ENCODE measurements at places on chromosomes 12 and 14. TPM values are rescaled to one million over a fixed set of nuclear protein-coding genes. Genes with fewer than 3 reads are reported as not detected.

DNA sequence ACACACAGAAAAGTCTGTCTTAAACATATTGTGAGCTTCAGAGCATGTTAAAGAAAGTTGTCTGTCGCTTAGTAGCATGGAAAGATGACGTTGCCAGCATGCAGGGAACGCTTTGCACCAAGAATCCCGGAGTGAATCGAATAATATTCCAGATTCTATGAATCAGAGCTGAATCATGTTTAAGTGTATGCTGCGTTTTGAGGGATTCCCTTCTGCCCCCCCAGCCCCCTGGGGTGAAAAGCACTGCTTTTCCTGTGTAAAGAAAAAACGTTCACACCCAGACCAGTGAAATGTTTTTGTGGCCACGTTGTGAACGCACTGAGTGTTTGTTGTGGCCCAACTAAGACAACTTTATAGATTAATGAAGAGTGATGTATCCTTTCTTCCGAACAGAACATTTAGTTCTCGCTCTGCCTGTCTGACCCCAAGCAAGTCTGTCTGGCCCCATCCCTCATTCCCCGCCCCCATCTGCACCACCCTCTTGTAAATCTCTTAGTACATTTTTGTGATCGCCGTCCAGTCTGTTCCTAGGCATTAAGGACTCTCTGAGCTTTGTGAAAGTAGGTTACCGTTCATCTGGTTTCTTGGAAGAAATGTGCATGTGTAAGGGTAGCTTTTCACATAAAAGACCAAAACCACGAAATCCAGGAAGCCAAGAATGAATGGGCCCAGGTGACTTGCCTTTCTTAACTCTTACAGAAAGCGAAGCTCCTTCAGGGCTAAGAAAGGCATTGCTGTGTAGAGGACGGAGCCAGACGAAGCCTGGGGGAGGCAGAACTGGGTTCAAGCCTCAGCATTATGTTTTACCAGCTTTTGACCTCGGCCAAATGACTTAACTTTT is 103.0 kb downstream of the SAMD4A start:
- peaks cover 95% of the 10 kb centered on the region for H3K4me1 ChIP-seq
- no peaks in the 10 kb centered on the region for H3K36me3 ChIP-seq
- peak overlapping the region; percentile 86 for H3K27ac ChIP-seq
- peak; percentile 57 for DNase-seq
- no peak overlapping the region for H3K4me3 ChIP-seq

The BIN2 gene
- total RNA-seq = 4.6 TPM

The CLEC1B gene
- not detected for total RNA-seq

The NFATC4 gene
- 12.5 TPM for total RNA-seq

The LMNTD1 gene
- total RNA-seq = 1.0 TPM

The RIMBP2 gene
- total RNA-seq = not detected

The LRP1-AS gene
- not detected for total RNA-seq

Data from right atrium auricular region (tissue), 2 donors.